ENCODE measurements at places on chromosomes 6 and 20. TPM values are rescaled to one million over a fixed set of nuclear protein-coding genes. Genes with fewer than 3 reads are reported as not detected.

HLA-DOA gene
- polyA plus RNA-seq, result 4.2 TPM

MEP1A gene
- not detected for polyA plus RNA-seq

DNA sequence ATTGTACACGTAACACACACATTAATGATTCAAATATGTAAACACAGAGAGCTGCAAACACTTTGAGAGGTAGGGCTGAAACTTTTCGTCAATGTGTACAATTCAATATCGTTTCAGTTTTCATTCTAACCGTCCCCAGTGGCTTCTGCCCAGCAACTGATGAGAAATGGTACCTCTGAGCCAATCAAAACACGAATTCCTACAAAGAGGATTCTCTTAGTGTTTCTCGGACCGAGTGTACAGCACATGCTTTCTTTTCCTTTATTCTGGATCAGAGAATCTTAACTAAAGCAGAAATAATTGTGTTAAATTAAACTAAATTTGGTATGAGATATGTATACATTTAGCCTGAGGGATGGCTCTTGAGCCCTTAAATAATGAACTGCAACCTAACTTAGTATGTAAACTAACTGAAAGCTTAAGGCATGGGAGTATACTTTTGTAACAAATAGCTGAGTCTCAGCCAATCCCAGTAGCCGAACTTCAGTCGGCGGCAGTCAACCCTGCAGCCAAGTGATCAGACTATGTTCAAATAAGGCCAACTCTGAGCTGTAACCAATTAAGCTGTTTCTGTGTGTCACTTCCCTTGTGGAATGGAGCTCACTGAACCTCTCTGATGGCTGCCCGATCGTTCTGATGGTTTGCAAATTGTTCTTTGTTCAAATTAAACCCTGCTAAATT, 16.1 kb downstream of the BTN2A1 start:
- DNase-seq, result peak; percentile 89

DNA sequence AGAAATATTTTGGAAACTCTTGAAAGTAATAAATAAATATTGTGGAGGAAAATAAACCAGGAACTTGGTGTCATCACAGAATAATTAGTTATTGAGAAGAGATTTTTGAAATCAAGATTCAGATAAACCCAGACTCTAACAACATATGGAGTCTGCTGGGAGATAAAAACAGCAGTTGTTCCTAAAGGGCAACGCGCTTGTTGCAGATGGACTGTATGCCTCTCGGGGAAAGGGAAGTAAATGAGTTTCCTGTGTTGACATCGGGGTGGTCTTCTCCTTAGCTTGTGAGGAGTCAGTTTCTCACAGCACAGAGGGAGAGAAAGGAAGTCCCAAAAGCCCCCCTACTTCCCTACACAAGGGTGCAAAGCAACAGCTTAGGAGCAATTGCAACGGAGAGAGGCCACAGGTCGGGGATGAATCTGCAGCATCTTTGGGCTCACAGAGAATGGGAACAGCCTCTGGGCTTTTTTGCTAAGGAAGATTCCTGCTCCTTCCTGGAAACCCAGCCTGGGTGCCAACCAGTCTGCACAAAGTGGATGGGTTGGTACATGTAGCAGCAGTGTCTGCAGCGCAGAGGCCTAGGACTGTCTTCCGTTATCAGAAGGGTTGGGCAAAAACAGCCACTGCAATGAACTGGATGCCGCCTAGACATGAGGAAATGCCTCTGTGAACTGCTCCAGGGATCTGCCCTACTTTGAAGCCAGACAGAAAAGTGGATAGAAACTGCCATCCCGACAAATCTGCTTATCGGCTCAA, 603.0 kb upstream of the NRSN1 start:
- DNase-seq, result no peak

HUS1B gene
- 0.10 TPM for polyA plus RNA-seq

DPM1 gene
- polyA plus RNA-seq, result 62.2 TPM

DNA sequence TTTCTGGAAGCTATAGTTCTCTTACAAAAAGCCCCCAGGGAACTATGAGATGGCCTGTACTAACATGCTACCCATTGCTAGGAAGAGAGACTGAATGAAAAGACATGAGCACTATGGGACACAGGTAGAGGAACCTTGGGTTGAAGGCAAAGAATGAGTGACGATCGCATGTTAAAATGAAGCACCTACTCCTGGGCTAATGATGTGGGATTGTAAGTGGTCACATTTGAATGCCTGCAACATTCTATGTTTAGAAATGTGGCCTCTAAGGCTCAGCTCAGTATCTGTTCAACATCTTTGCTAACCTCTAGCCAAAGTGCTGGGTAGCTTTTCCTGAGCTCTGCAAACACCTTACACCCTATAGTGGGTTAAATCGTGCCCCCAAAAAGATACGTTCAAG, 5.2 kb upstream of the ZC3H12D start:
- no peak for DNase-seq

NT5DC1 gene
- polyA plus RNA-seq, result 45.2 TPM

ANKRD66 gene
- not detected for polyA plus RNA-seq

- no peak for DNase-seq
Observed at GRCh38 chr6:138618168-138618567, 118.9 kb upstream of the NHSL1 start.

RARS2 gene
- 60.9 TPM for polyA plus RNA-seq

TSBP1 gene
- polyA plus RNA-seq, result 0.34 TPM

DNA sequence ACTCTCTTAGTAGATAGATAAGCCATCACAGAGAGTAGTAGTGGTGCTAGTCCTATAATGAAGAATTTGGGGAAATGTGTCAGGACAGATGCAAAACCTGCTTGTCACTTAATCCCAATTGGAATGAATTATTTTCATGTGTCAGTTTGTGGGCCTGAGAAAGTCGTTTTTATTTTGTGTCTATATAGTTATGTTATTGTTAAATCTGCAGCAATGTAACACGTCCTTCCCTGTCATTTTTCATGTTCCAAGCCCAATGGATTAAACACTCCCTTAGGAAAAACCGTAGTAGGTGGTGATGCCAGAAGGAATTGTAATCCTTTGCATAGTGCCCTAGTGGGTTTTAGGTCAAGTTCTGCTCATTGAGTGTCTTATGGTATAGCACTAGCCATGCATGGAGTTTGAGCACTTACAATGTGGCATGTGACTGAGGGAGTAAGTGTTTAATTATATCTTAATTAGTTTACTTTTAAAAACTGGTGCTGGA, 105.9 kb upstream of the PRSS16 start:
- no peak for DNase-seq

- no peak for DNase-seq
Observed at GRCh38 chr6:131443514-131443913, 129.5 kb upstream of the ARG1 start.

DNA sequence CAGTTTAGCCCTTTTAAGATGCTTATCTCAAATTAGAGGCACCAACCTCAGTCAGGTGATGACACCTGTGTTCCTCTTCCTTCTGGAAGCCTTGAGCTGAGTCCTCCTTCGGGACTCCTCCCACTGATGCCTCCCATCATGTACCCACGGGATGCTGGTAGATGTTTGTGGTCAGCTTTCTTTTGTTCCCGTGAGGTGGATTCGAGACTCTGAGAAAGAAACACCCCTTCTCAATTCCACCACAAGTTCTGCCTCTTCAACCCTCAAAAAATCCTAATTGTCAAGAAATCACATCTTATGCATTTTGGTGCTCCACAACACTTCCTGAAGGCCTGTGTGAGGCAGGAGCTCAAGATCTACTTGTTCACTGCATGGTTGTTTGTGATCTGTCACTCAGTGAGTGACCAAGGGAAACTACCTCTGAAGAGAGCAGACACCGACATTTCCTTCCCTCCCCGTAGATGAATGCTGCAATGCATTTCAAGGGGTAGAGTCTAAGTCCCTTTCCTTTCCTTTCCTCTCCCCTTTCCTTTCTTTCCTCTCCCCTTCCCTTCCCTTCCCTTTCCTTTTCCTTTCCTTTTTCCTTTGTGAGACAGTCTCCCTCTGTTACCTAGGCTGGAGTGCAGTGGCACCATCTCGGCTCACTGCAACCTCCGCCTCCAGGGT, 50.5 kb downstream of the PCNA start:
- no peak for DNase-seq

HLA-DMB gene
- 75.3 TPM for polyA plus RNA-seq

DNA sequence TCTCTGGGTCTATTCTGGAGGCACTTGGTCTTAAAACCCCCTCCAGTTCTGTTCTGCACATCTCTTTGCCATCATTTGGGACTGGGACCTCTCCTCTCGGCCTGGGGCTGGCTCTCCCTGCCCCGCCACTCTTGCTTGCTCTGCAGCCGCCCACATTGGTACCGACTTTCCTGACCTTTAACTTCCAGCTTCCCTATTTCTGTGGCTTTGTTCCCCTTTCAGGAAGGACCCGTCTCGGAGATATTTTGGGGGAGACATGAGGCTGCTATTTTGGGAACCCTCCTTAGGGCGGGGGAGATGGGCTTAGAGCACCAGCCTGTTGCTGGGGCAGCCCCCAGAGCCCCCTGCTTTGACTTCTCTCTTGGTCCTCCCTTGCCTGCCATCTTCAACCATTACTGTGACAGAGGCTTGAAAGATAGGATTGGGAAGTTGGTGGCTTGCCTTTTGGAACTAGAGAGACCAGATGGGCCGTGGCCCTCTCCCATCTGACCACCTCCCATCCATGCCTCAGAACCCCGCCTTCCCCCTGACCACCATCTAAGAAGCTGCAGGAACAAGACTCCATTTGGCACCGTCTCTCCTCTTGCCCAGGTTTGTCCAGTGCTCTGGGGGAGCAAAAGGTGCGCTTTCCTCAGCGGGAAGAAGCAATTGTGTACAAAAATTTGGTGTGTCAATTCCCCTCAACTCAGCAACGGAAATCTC, 914 bp downstream of the TREM2 start:
- DNase-seq, result no peak

- no peak for DNase-seq
Observed at GRCh38 chr6:21402368-21402767, 191.2 kb upstream of the SOX4 start.

NRM gene
- polyA plus RNA-seq, result 43.5 TPM

- no peak for DNase-seq
Observed at GRCh38 chr6:42783177-42783875, 1.5 kb downstream of the BICRAL start.

PLCB1 gene
- 36.5 TPM for polyA plus RNA-seq

GRCh38 chr6:130431346-130431852, 65.6 kb downstream of the TMEM200A start:
- no peak for DNase-seq

FNDC11 gene
- 0.95 TPM for polyA plus RNA-seq

DNA sequence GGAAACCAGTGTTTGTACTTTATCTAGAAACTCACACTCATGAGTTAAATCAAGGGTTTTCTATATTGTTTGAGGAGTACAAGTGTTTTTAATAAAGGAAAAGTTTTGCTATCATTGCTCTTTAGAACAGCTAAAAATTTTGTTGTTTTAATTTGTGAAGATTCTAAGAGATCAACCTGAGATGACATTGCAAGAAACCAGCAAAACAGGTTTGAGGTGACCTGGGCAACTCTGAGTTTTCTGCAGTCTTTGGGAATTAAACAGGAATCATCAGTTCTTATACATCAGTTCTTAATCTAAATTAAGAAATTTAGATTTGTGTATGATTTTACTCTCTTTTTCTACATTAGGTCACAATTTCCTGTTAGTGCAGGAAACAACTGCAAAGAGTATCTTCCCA, 114.5 kb downstream of the JAG1 start:
- no peak for DNase-seq

- DNase-seq, result no peak
Observed at GRCh38 chr6:20631549-20631924, 97.3 kb downstream of the CDKAL1 start.

- DNase-seq, result no peak
Observed at GRCh38 chr20:10263385-10264165, 44.9 kb downstream of the SNAP25 start.

- no peak for DNase-seq
Observed at GRCh38 chr6:125423047-125423446, 121.3 kb upstream of the HDDC2 start.

GRCh38 chr6:145842693-145843546, 28.3 kb upstream of the FBXO30 start:
- DNase-seq, result no peak

GRCh38 chr6:136612666-136613389, 62.6 kb upstream of the MAP7 start:
- DNase-seq, result no peak

DNA sequence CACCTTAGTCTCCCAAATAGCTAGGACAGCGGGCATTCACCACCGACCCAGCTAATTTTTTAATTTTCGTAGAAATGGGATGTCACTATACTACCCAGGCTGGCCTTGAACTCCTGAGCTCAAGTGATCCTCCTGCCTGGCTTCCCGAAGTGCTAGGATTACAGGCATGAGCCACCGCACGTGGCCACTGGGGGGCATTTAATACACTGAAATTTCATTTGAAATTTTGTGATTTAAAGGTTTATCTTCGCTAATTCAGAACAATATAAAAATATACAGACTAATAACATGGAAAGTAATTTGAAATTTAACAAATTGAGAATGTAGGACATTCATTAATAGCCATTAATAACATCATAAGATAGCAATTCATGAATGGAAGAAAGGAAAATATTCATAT, 20.5 kb upstream of the TBC1D32 start:
- no peak for DNase-seq

CNKSR3 gene
- 54.0 TPM for polyA plus RNA-seq

GRCh38 chr6:83804886-83805285, 48.3 kb upstream of the RIPPLY2 start:
- DNase-seq, result no peak

OR2J3 gene
- not detected for polyA plus RNA-seq

GRCh38 chr6:53568776-53569616, 24.1 kb upstream of the GCLC start:
- DNase-seq, result no peak

- DNase-seq, result no peak
Observed at GRCh38 chr6:113662688-113663333, 194.3 kb upstream of the MARCKS start.

- DNase-seq, result no peak
Observed at GRCh38 chr20:63497138-63497945, 1.5 kb downstream of the EEF1A2 start.

GRCh38 chr6:152268846-152269442, 368.2 kb downstream of the SYNE1 start:
- no peak for DNase-seq

TINAG gene
- 26.3 TPM for polyA plus RNA-seq

LY6G6C gene
- 0.41 TPM for polyA plus RNA-seq

- DNase-seq, result no peak
Observed at GRCh38 chr6:169786349-169786748, 34.9 kb downstream of the ERMARD start.

GRCh38 chr20:19428324-19428723, 215.9 kb downstream of the SLC24A3 start:
- no peak for DNase-seq

- no peak for DNase-seq
Observed at GRCh38 chr20:36350439-36350838, 44.3 kb downstream of the DLGAP4 start.

GRCh38 chr20:24370911-24371695, 98.3 kb upstream of the SYNDIG1 start:
- no peak for DNase-seq

ZBTB12 gene
- polyA plus RNA-seq, result 23.4 TPM

GRCh38 chr6:37549154-37549553, 49.5 kb upstream of the CCDC167 start:
- no peak for DNase-seq

ZNF184 gene
- 20.3 TPM for polyA plus RNA-seq

SPEF1 gene
- polyA plus RNA-seq, result 2.5 TPM

All from renal cortex interstitium (tissue), 15 donors.